CD4-positive, alpha-beta T cell treated with Interleukin-4 for 1 hour (primary cell): ENCODE measurements at places on chromosomes 2 and 18.

- no peak for DNase-seq
Measured at GRCh38 chr18:69208545-69208944, 192.1 kb upstream of the DOK6 start.

GRCh38 chr2:17426743-17427142, 91.5 kb downstream of the RAD51AP2 start:
- no peak for DNase-seq

GRCh38 chr18:5424903-5425664, 118.7 kb downstream of the EPB41L3 start:
- DNase-seq: peak; percentile 25

DNA sequence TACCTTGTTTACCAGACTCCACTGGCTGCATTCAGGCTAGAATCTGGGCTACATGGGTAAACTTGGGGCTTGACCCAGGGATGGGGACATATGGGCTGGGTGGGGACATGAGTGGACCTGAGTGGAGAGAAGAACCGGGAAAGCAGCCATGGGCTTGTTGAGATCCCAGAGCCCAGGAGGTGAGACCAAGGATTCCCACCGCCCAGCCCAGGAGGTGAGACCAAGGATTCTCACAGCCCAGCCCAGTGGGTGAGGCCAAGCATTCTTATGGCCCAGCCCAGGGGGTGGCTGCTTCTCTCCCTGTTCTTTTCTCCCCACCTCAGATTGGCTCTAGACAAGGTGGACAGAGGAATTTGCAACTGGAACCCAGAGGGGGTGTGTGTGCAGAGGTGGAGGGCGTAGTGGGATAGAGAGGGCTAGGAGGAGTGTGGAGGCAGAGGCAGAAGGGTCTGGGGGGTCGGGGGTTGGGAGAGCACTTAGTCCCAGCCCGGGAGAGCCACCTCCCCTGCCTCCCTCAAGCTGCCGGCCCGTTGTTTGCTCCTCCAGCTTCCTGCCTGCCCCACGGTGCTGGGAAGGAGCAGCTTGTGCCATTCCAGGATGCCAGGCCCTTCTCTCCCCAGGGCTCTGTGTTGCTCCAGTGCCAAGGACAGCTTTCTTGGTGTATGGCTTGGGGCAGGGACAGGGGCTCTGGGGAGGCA, 25.6 kb downstream of the GLI2 start:
- DNase-seq: no peak

GRCh38 chr2:235654103-235654813, 160.4 kb downstream of the AGAP1 start:
- DNase-seq: no peak

- DNase-seq: no peak
Measured at GRCh38 chr18:61606068-61606660, 272.9 kb downstream of the CDH20 start.

DNA sequence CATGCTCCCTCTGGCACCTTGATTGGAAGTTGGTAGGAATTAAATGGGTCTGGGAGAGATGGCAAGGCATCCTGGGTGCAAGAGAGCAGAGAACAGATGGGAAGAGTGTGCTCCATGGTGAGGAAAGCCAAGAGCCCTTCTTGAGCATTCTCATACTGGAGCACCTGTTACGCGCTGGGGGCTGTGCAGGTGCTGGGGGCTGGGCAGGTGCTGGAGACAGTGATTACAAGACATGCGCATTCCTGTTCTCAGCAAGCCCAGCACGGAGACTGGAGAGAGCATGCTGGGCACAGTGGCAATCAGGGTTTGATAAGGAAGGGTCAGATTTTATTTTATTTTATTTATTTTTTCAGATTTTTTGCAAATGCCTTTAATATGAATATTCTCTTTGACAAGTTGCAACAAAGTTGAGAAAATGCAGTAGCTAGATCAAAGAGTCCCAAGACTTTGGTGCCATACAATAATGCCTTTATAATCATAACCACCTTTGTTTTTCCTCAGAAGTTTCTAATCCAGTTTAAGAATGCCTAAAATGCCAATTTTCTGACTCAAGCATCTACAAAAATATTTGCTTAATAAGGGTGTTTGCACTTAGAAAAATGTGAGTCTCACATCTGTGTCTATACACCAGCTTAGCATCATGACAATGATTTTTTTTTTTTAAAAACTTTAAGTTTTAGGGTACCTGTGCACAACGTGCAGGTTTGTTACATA, 193.3 kb downstream of the RNF152 start:
- DNase-seq: no peak

DNA sequence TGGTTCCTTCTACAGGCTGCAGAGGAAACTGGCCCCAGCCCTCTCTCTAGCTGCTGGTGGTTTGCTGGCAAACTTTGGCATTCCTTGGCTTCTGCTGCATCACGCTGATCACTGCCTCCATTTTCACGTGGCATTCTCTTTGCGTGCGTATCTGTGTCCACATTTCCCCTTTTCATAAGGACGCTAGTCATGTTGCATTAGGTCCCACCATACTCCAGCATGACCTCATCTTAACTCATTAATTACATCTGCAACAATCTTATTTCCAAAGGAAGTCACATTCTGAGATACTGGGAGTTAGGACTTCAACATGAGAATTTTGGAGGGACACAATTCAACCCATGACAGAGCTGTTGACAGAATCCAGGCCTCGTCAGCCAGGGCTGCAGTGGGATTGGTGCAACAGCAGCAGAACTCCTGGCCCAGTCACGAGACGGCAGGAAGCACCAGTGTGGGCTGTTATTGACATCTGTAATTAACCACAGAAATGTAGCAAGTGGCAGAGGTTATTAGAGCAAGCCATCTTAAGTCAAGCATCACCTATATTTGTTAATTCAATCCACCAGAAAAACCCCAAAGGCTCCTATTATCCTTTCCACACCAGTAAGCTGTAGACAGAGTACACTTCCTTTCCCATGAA, 132.4 kb downstream of the TMEM163 start:
- DNase-seq: no peak

DNA sequence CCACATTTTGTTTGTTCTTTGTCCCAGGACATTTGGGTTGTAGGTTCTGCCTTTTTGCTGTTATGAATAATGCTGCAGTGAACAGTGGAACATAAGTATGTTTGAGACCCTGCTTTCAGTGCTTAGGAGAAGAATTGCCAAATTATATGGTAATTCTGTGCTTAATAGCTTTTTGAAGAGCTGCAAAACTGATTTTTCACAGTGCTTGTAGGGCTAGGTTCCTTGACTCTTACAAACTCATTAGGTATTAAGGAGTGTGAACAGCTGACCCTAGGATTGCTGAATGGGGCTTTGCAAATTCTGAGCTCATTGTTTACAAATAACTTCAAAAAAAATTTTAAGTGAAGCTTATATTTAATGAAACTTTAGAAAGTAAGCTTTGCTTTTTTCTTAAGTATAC, 154.2 kb downstream of the LTBP1 start:
- no peak for DNase-seq

DNA sequence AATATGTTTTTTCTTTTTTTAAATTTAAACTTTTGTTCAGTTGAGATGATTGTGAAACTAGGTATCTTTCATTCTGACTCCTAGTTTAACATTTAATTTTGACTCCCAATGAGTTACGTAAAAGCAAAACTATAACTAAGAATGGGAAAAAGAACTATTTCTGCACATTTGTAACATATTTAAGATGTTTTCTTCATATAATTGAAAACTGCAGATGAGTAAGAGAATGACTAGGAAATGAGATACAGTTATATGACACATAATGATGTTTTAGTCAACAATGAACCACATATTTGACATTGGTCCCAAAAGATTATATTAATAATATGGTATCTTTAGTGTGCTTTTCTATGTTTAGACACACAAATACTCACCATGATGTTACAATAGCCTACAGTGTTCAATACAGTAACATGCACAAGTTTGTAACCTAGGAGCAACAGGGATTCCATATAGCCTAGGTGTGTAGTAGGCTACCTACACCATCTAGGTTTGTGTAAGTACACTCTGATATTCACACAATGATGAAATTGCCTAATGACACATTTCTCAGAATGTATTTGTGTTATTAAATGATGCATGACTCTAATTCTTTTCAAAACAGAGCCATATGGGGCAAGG, 12.6 kb downstream of the ERMN start:
- DNase-seq: no peak

DNA sequence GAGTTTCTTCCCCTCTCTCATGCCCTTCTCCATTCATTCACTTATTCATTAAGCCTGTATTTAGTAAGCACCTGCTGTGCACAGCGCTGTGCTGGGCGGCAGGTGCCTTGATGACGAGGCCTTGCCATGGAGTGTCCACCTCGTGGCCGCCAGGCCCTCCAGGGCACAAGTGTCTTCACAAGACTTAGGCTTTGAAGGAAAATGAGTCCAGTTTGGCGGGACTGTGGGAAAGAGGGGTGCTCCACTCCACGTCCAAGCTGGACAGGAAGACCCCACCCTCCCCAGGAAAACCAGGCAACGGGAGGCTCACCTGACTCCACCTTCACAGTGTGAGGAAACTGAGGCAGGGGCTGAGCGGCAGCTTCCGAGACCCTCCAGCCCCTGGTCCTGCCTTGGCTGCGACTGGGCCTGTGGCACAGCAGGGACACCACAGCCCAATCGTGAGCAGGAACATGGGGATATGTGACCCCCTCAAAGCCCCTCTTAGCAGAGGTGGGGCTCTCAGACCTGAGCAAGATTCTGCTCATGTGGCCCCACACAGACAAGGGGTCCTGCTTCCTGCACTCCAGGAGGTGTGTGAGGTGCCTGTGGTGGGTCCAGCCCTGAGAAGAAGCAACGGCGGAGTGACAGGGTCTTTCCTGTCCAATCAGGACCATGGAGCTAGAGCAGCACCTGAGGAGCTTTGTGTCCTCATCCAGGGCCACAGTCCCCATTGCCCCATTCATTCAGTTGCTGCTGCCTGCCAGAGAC, 110.3 kb upstream of the ODC1 start:
- no peak for DNase-seq

GRCh38 chr18:22106536-22107292, 62.7 kb upstream of the GATA6 start:
- no peak for DNase-seq
